ENCODE measurements at places on chromosomes 2 and 18.

- DNase-seq = no peak
These were observed 293.9 kb downstream of the SATB2 start for GRCh38 chr2:199163613-199164458.

- DNase-seq = no peak
These were observed 104.5 kb downstream of the UGGT1 start for GRCh38 chr2:128195435-128195984.

DNA sequence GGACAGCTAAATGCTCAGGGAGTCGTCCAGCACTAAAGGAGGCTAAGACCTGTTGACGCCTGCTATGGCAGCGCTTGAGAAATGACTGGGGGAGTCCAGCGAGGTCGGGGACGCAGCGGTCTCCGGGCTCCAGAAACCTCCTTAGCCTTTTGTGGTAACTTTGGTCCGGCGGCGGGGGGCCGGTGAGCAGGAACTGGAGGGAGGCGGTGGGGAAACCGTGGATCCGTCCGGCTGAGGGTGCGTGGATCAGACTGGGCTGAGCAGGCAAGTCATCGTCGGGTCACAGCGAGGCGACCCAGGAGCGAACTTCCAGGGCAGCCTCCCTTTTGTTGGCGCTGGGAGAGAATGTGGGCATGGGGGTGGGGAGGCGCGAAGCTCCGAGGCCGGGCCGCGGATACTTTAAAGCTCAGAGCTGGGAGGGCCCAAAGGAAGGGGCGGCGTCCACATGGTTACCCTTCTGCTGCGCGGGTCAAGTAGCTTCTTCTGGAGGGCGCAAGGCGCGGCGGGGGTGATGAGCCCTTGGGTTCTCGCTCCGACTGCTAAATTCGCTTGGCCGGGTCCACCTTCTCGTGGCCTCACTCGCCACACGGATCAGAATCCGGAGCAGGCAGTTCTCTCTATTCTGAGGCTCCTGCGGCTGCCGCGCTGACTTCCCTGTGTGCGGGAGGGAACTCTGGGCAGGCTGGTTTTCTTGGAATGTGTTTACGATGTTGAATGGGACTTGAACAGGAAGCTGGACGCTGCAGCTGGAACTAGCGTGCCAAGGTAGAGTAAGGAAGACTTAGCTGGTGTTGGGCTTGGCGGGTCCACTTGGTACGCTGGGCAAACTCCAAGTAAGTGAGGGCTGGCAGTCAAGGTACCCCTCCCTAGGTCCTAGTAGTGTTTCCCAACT, 920 bp downstream of the GULP1 start:
- peak; percentile 74 for DNase-seq

- no peak for DNase-seq
These were observed 60.6 kb upstream of the SLC16A14 start for GRCh38 chr2:230129343-230129742.

DNA sequence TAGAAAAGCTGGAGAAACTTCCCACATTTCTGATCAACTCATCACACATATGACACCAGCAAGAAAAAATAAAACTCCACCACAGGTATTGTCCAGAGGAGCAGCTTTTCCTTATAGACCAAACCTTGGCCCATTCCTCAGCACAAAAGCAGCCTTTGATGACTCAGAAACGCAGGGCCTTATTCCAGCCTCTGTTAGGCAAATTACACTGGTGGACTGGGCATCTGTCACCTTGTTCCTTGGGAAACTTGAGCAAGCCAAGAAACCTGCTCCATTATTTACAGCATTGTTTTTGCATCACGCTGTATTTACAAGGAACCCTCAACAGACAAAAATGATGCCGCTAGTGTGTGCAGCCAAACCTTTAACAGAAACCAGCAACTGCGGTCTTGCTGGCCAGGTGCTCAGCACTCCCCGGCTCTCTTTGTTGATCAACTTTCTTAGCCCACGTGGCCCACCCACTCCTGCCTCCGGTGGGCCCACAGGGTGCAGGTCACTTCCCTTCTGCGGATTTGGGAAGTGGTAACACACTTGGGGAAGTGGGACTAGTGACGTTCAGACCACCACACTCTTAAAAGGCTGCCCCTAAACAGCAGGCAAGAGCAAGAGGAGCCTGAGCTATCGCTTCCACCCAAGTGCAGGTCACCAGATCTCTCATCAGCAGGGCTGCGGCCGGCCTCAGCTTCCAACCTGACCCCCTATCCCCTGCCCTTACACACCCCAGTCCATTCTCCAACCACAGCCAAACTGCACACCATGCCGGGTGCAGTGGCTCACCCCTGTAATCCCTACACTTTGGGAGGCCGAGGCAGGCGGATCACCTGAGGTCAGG, 1.5 kb downstream of the AP1S3 start:
- no peak for DNase-seq

DNA sequence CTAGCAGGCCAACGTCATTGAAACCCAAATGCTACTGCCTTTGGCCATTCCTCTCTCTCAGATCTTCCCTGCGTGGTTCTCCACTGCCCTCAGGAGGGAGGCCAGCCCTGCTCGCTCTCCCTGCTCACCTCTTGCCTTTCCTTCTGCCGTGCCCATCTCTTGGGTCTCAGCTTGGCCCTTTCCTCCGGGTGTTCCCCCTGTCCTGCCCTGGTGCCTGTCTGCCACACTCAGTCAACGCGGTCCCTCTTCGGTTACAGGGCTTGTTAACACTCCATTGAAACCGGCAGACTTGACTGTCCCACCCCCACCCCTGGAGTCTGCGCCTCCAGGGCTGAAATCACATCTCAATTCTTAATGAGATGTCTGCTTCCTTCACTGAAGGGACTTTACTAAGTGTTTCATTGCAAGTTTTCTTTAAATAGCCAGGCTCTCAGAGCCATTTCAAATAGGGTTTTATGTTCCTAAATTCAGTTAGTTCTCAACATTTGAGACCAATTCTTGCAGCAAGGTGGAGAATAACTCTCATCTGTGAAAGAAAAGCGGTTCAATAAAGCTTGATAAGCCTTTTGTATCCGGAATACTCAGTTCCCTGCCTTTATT, 237.6 kb downstream of the DYSF start:
- no peak for DNase-seq

GRCh38 chr18:4271952-4272351, 183.2 kb downstream of the DLGAP1 start:
- no peak for DNase-seq

DNA sequence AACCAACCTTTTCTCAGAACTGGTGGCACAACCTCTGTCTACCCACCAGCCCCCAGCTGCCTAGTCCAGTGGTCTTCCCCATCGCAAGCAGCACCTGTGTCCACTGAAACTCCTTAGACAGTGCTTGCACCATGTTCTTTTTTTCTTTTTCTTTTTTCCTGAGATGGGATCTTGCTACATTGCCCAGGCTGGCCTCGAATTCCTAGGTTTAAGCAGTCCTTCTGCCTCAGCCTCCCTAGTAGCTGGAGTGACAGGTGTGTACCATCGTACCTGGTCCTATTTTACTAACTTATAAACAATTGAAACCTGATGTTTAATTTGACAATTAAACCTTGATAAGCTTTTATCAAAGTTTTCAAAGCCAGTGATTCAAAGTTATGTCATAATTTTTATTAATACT, 30.8 kb downstream of the SANBR start:
- DNase-seq = no peak

DNA sequence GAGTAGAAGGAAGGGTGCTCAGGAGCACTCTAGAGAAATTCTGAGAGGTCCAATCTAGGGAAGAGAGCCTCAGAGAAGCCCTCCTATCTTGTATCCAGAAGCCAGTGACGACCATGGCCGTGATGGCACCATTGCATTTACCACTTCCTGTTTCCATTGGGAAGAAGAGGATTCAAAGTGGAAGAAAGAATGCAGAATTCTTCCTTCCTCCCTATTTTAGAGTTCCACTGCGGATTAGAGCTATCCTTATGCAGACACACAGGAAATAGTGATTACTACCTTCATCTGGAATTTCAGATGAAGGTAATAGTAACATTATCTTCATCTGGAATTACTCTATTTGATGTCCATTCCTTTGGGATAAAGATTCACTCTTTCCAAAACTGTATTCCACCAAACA, 45.6 kb upstream of the PCBP1 start:
- DNase-seq = peak; percentile 14

- DNase-seq = no peak
These were observed 187.1 kb upstream of the HAAO start for GRCh38 chr2:42979416-42979869.

DNA sequence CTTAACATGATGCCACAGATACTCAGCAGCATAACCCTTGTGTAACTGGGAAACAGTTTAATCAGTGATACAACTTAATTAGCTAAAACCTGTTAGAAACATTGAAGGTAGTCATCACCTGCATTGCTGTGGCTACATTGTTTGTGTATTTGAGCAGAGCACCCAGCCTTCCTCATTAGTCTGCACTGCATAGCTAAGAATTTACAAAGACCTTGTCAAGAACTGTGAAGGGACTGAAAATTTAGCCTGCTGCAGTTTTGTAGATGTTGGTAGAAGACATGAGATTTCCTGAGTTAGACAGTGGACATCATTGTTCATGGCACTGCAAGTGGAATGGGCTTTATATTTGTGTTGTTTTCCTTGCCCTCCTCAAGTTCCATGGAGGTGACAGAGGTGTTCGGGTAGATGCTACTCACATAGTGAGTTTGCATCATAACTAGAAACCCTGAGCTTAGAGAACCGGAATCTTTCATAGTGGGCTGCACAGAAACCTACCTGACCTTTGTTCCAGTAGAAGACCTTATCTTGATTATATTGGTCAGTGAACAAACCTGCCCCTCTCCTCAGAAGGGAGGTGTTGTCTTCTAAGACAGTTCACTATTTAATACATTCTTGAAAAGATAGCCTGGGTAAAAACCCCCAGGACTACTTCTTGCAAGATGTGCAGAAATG, 12.5 kb downstream of the VAPA start:
- no peak for DNase-seq

DNA sequence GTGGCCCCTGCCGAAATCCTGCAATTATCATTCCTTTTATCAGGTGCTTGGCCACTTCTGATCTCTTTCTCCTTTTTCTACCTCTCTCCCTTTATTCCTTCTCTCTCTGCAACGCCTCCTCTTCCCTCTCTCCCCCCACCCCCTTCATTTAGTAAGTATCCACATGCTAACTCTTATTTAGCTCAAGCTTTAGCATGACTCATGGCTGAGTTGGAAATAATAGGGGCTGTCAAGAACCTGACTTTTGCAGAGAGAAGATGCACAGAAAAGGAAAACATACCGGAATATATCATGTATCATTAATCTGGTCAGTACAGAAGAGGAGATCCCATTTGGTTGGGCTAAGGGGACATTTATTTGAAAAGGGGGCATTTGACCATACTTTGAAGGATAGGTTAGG, 33.1 kb downstream of the FAM171B start:
- peak; percentile 22 for DNase-seq

DNA sequence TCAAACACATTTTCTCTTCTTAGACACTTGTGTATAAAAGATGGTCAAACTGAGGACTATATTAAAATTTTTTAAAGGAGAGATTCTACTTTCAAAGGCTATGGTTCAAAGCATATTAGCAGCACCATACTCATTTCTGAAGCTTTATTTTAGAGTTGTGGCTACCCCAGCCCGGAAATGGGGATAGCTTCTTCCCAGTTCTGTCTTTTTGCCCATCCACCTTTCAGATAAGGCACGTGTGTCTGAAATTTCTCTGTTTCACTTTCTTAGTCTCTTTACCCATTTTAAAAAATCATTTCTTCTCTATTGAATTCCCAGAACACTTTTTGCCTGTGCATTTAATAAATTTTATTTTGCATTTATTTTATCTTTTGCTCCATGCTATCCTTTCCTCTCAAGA, 431.5 kb downstream of the RNF144A start:
- DNase-seq = no peak

GRCh38 chr2:168961450-168962229, 60.5 kb downstream of the G6PC2 start:
- peak; percentile 71 for DNase-seq

- DNase-seq = no peak
These were observed 31.9 kb downstream of the ACKR3 start for GRCh38 chr2:236601316-236602202.

GRCh38 chr2:52862801-52863200, 904.8 kb upstream of the CHAC2 start:
- peak; percentile 72 for DNase-seq

DNA sequence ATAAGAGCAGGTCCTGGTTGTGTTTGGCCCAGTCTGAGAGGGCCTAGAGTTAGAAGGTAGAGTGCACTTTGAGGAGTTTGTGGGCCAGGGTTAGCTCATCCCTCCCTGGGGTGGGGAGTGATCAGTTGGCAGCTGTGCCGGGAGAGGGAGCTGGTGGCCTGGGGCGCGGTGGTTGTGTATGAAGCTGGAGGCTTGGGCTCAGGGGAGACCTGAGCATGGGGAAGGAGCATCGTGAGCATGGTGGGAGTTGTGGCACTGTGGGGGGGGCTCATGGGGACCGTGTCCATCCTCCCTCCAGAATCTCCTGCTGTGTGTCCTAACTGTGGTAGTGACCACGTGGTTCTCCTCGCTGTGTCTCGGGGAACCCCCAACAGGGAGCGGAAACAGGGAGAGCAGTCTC, 13.6 kb downstream of the STK11IP start:
- DNase-seq = no peak

GRCh38 chr2:45652090-45653031, 886 bp downstream of the PRKCE start:
- peak; percentile 71 for DNase-seq

- no peak for DNase-seq
These were observed 1491.2 kb downstream of the LRP1B start for GRCh38 chr2:140639628-140640027.

- DNase-seq = no peak
These were observed 178.1 kb upstream of the TNP1 start for GRCh38 chr2:217038001-217038400.

DNA sequence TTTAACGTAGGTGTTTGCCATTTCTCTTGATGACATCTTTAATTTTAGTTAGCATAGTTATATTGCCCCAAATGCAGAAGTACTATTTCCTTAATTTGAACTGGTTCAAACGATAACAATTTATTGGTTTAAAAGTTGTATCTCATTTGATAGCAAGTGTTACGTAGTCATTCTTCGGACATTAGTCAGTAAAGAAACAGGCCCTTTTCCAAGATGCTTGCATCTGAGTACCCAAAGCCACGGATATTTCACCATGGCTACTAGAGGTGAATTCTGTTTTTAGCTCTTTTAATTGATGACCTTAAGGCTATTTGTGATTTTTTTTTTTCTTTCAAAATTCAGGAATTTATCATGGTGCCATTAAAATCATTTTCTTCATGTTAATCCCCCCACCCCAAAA, 32.1 kb downstream of the GLS start:
- DNase-seq = peak; percentile 47

GRCh38 chr2:35891528-35891927, 464.1 kb upstream of the CRIM1 start:
- DNase-seq = no peak

- no peak for DNase-seq
These were observed 62.5 kb upstream of the ACVR1C start for GRCh38 chr2:157691131-157691530.

DNA sequence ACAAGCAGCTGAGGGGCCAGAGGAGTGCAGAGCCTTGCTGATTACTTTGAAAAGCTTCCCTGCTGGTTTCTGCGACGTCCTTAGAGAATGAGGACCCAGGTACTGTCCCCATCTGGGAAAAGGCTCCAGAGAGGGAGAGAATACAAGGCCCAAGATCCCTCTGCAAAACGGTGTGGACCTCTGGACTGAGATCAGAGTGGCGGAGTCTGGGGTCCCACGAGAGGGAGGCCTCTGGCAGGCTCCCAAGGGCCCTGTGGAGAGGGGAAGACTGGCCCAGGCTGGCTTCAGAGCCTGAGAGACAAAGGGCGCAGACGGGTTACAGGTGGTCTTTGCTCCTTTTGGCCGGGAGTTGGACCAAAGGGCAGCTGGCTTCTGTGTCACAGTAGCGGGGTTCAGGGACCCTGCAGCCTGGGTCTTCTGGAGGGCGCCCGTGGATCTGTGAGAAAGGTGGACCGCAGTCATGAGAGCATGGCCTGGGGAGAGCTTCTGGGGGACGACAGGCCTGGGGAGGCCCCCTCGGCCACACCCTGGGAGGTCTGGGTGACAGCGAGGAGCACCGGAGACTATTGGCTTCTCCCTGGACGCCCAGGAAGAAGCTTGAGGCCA, 805 bp downstream of the SNORC start:
- DNase-seq = no peak

All from fibroblast of skin of scalp (primary cell).